Fibroblast of the aortic adventitia (primary cell): ENCODE measurements at places on chromosomes 11 and 22. TPM values are rescaled to one million over a fixed set of nuclear protein-coding genes. Genes with fewer than 3 reads are reported as not detected.

OR52I2 gene
- total RNA-seq = not detected in 2 replicates

NPAS4 gene
- 0.18 TPM in 1 of 2 replicates, not detected in the other for total RNA-seq

MFNG gene
- 0.16 and 0.36 TPM in 2 replicates for total RNA-seq

INS gene
- not detected in 2 replicates for total RNA-seq

HIC2 gene
- 2.0 and 3.3 TPM in 2 replicates for total RNA-seq

FOLR2 gene
- not detected in 2 replicates for total RNA-seq

OR56A1 gene
- total RNA-seq = under 0.01 TPM in 1 of 2 replicates, not detected in the other

NTM gene
- total RNA-seq = 3.4 and 52.2 TPM in 2 replicates

BCO2 gene
- 1.5 and 4.0 TPM in 2 replicates for total RNA-seq

GRIK4 gene
- not detected in 2 replicates for total RNA-seq

EHD1 gene
- total RNA-seq = 68.1 and 113 TPM in 2 replicates

ART1 gene
- total RNA-seq = not detected in 2 replicates

CEP126 gene
- 3.9 and 4.2 TPM in 2 replicates for total RNA-seq

CNGA4 gene
- not detected in 2 replicates for total RNA-seq

ABTB2 gene
- 0.82 and 1.7 TPM in 2 replicates for total RNA-seq

CNIH2 gene
- 1.1 TPM in 1 of 2 replicates, not detected in the other for total RNA-seq

CARD16 gene
- total RNA-seq = 5.3 and 11.5 TPM in 2 replicates

ALDH3B2 gene
- not detected in 2 replicates for total RNA-seq
